Left ventricle myocardium superior (tissue), 1 donor: ENCODE measurements at places on chromosomes 7 and 10.

GRCh38 chr10:123864923-123865322 lies 26.7 kb downstream of the CPXM2 start:
- no peak for DNase-seq

- DNase-seq = no peak
These were observed 5.7 kb downstream of the ANK3 start for GRCh38 chr10:60384011-60384410.

GRCh38 chr7:1466524-1467271 lies 7.4 kb upstream of the MICALL2 start:
- peak; percentile 84 for DNase-seq

- DNase-seq = no peak
These were observed 157.2 kb upstream of the SLC25A13 start for GRCh38 chr7:96479015-96479645.

DNA sequence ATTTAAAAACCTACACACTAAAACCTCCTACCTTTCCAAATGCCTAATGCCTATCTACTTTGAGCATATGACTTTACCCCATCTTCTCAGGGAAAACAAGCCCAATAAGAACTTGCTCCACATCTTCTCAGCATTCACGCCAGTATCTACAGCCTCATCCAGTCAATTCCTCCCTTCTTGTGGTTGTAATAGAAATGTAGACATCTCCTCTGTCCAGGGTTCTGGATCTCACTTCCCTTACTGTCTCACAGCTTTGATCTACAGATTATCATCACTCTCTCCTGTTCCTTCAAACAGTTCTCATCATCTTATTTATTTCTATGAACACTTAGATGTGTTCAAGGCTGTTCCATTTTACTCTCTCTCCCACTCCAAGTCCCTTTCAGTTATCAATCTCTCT lies 70.4 kb upstream of the NOBOX start:
- DNase-seq = no peak

GRCh38 chr7:11737723-11738122 lies 94.3 kb downstream of the THSD7A start:
- DNase-seq = no peak

DNA sequence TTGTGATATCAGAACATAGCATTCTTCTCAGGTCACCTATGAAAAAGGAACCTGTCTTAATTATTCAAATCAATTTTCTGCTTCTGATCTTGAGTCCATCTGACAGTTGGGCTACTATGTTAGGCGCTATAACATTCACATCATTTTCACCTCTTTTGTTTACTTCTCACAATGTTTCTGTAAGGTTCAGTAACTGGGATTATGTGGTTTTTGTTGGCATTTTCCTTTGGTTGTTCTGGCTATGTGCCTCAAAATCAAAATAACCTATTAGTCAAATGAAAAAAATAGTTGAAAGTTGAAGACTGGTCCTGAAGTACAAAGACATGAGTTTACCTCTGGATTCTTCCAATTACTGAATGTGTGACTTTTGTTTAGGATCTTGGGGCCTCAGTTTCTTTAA lies 221.3 kb upstream of the SMIM30 start:
- DNase-seq = no peak

DNA sequence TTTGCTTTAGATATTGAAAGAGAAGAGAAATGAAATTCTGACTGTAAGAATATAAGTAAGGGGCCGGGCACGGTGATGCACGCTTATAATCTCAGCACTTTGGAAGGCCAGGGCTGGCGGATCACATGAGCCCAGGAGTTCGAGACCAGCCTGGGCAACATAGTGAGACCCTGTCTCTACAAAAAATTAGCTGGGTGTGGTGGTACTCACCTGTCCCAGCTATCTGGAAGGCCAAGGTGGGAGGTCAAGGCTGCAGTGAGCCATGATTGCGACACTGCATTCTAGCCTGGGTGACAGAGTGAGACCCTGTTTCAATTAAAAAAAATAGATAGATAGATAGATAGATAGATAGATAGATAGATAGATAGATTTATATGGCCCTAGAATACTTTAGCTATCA lies 82.3 kb downstream of the BTRC start:
- DNase-seq = no peak

DNA sequence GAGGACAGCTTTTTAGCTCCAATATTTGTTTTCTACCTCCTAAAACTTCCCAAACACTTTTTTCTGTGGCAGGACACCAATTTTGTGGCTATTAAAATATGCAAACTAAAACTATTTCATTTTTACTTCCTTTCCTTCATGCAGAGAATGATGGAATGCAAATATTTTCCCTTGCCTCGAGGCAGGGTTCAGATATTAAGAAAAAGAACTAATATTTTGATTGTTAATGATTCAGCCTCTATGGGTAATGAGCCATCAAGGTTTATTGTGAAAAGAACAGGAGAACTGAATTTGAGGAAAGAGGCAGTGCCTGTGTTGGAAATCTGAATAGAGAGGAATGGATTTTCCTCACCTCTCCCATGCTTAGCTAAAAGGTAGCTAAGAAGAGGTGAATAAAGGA lies 43.1 kb upstream of the CASD1 start:
- no peak for DNase-seq

- no peak for DNase-seq
These were observed 78.3 kb downstream of the MMRN2 start for GRCh38 chr10:86878983-86879713.

DNA sequence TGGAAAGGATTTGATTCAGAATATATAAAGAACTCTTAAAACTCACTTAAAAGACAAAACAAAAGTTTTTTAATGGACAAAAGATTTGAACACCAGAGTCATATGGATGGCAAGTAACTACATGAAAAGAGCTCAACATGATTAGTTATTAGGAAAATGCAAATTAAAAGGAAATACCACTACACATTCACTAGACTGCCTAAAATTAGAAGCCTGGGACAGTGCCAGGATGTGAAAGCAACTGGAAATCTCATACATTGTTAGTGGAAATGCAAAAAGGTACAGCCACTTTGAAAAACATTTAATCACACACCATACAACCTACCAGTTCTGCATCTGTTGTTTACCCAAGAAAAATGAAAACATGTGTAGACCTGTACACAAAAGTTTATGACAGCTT lies 48.8 kb downstream of the RALA start:
- DNase-seq = no peak
